ENCODE measurements at places on chromosomes 7 and 10. TPM values are rescaled to one million over a fixed set of nuclear protein-coding genes. Genes with fewer than 3 reads are reported as not detected.

- peaks cover 6% of the 10 kb centered on the region for H3K4me1 ChIP-seq
- no peak overlapping the region for H3K27ac ChIP-seq
- H3K4me3 ChIP-seq = no peak overlapping the region
- H3K27me3 ChIP-seq = no peaks in the 10 kb centered on the region
- no peak for DNase-seq
- H3K36me3 ChIP-seq = peaks cover 5% of the 10 kb centered on the region
Observed at GRCh38 chr7:39754326-39755120, 131.2 kb downstream of the RALA start.

DNA sequence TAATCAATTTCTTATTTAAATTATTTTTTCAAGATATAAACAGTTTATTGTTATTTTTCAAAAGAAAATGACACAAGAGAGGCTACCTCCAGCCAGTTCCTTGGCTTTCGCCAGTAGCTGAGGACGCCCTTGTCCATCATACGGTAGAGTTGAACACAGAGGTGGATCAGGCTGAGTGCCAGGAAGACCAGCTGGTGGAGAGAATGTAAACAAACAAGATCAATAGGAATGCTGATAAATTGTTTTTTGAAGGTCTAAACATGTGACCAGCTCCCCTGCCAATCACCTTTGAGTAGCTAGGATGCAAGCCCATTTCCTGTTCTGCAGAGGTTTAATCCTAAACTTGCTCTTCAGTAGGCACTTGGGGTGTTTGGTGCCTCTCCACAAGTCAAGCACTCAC lies 138.9 kb downstream of the PKD1L1 start:
- H3K36me3 ChIP-seq = no peaks in the 10 kb centered on the region
- no peak overlapping the region for H3K27ac ChIP-seq
- DNase-seq = no peak
- no peaks in the 10 kb centered on the region for H3K4me1 ChIP-seq

DNA sequence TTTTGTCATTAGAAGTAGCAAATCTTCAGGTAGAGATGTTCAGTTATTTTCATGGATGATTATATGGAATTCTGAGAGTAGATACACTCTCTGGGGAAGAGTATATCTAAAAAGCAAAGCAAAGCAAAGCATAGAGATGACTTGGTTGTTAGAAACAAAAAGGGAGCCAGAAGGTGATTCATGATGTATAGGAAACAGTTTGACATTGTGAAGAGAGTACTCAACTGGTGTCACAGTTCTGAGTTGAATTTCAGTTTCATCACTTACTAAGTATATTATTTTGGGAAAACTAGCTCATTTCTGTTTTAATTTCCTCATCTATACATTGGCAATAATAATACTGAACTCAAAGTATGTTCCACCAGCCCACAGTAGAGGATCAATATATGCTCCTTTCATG lies 86.8 kb downstream of the SEMA3C start:
- H3K36me3 ChIP-seq = no peaks in the 10 kb centered on the region
- no peaks in the 10 kb centered on the region for H3K4me1 ChIP-seq
- no peaks in the 10 kb centered on the region for H3K27me3 ChIP-seq
- no peak for DNase-seq
- H3K27ac ChIP-seq = no peak overlapping the region
- no peak overlapping the region for H3K4me3 ChIP-seq

- no peak overlapping the region for H3K27ac ChIP-seq
- no peaks in the 10 kb centered on the region for H3K27me3 ChIP-seq
- no peak overlapping the region for H3K4me3 ChIP-seq
- peaks cover 10% of the 10 kb centered on the region for H3K4me1 ChIP-seq
- peaks cover 8% of the 10 kb centered on the region for H3K36me3 ChIP-seq
- no peak for DNase-seq
Observed at GRCh38 chr7:110940756-110941155, 150.2 kb upstream of the LRRN3 start.

DNA sequence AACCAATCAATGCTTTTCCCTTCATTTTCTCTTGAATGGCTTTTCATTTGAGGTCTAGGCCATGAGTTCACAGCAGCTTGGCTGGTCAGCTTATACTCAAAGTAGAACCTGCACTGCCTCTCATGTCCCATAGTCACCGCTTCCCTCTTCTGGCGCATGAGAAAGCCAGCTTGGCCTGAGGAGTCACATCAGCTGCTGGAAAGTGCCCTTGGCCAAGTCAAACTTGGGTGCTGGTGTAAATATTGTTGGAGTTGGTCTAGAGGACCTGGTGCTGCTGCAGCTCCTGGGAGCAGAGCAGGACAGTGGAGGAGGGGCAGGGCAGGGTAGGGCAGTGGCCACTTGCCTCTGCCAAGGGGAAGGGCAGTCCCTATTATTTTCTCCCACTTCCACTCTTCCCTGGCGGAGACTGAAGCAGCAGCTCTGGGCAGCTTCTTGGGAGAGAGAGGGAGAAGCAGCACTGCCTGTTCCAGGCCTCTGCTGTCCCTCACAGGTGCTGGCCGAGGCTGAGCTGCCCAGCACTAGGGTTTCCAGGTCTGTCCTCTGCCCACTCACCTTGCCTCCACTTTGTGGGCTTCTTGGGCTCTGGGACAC lies 12.8 kb downstream of the UBE2D4 start:
- DNase-seq = no peak
- H3K4me3 ChIP-seq = no peak overlapping the region
- no peaks in the 10 kb centered on the region for H3K27me3 ChIP-seq
- H3K36me3 ChIP-seq = no peaks in the 10 kb centered on the region

GRCh38 chr10:42553064-42553407 lies 85.3 kb downstream of the ZNF33B start:
- H3K27ac ChIP-seq = peak overlapping the region; percentile 95
- peaks cover 36% of the 10 kb centered on the region for H3K36me3 ChIP-seq
- H3K4me3 ChIP-seq = peak overlapping the region; percentile 98
- H3K27me3 ChIP-seq = peaks cover 3% of the 10 kb centered on the region
- no peak for DNase-seq

DNA sequence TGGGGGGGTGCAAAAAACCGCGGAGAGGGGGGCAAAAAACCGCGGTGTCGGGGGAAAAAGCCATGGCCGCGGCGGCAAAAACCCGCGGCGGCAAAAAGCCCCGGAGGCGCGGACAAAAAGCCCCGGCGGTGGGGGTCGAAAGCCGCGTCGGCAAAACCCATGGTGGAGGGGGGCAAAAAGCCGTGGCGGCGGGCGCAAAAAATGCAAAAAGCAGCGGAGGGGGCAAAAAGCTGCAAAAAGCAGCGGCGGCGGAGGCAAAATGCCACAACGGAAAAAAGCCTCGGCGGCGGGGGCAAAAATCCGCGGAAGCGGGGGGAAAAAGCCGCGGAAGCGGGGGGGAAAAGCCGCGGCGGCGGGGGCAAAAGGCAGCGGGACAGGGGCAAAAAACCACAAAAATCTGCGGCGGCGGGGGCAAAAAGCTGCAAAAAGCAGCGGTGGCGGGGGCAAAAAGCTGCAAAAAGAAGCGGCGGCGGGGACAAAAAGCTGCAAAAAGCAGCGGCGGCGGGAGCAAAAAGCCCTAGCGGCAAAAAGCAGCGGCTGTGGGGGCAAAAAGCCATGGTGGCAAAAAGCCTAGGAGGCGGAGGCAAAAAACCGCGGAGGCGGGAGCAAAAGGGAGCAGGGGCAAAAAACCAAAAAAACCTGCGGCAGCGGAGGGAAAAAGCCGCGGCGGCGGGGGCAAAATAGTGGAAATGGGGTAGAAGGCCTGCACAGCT lies 418.9 kb downstream of the ZNF716 start:
- no peak for DNase-seq
- peak overlapping the region; percentile 8 for H3K4me3 ChIP-seq
- no peaks in the 10 kb centered on the region for H3K4me1 ChIP-seq

GRCh38 chr7:114085592-114086501 lies 167.0 kb upstream of the PPP1R3A start:
- peaks cover 67% of the 10 kb centered on the region for H3K27me3 ChIP-seq
- H3K36me3 ChIP-seq = peaks cover 2% of the 10 kb centered on the region
- peak overlapping the region; percentile 52 for H3K27ac ChIP-seq
- peak overlapping the region; percentile 76 for H3K4me3 ChIP-seq

The FZD8 gene
- total RNA-seq = 0.24 TPM

The FFAR4 gene
- total RNA-seq = not detected

The CPEB3 gene
- 2.3 TPM for total RNA-seq

The ANKRD7 gene
- 0.47 TPM for total RNA-seq

The RSBN1L gene
- total RNA-seq = 27.4 TPM

The GALNT17 gene
- not detected for total RNA-seq

The NXPH1 gene
- not detected for total RNA-seq

The GIMAP8 gene
- total RNA-seq = 21.5 TPM
